ENCODE measurements at places on chromosomes 2 and 18. TPM values are rescaled to one million over a fixed set of nuclear protein-coding genes. Genes with fewer than 3 reads are reported as not detected.

RNU2-63P gene
- total RNA-seq = 39.1 TPM

DNA sequence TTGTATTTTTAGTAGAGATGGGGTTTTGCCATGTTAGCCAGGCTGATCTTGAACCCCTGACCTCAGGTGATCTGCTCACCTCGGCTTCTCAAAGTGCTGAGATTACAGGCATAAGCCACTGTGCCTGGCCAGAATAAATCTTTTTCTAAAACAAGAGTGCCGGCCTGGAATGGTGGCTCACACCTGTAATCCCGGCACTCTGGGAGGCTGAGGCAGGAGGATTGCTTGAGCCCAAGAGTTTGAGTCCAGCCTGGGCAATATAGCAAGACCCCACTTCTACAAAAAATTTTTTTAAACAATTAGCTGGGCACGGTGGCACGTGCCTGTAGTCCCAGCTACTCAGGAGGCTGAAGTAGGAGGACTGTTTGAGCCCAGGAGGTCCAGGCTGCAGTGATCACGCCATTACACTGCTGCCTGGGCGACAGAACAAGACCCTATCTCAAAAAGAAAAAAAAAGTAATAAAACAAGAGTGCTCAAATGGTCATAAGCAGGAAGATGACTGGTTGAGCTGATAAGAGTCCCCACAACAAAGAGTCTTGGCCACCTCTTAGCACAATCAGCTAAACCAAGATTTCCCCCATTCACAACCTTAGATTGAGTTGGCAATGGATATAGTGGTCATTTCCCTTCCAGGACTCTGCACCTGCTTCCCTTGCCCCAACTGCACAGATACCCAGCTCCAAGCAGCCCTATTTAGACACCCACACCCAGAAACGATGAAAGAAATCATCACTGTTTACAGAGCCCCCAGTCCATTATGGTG lies 5.8 kb upstream of the UCN start:
- H3K4me3 ChIP-seq = no peak overlapping the region
- no peaks in the 10 kb centered on the region for H3K4me1 ChIP-seq
- H3K27me3 ChIP-seq = no peaks in the 10 kb centered on the region
- peaks cover 15% of the 10 kb centered on the region for H3K36me3 ChIP-seq
- no peak for DNase-seq

ANKRD30BL gene
- 0.29 TPM for total RNA-seq

PAX8 gene
- 2.0 TPM for total RNA-seq

DNA sequence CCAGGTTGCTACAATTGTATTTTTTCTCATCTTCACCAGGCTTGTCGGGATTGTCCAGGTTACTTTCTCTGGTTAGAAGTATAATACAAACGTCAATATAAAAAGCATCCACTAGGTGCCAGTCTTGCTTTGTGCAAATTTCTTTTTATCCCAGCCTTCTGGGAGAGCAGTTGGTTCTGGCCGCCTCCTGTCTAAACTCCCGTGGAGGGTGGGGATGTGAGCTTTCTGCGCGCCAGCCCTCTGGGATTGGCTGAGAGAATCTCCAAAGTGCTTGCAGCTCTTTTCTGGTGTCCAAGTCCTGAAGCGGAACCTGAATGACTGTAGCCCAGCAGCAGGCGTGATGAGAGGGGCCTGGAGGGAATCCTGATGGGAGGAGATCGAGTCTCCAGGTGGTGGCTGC lies 22.4 kb upstream of the TOGARAM2 start:
- H3K27me3 ChIP-seq = no peaks in the 10 kb centered on the region
- no peak overlapping the region for H3K4me3 ChIP-seq
- DNase-seq = peak; percentile 10

All from activated naive CD8-positive, alpha-beta T cell treated with anti-CD3 and anti-CD28 coated beads for 36 hours (primary cell).